T-helper 22 cell (primary cell): ENCODE measurements at places on chromosomes 12 and 14.

- no peak for DNase-seq
Measured at GRCh38 chr14:105333613-105334364, 19.2 kb downstream of the PACS2 start.

- DNase-seq = no peak
Measured at GRCh38 chr12:94730847-94731246, 80.5 kb upstream of the TMCC3 start.

DNA sequence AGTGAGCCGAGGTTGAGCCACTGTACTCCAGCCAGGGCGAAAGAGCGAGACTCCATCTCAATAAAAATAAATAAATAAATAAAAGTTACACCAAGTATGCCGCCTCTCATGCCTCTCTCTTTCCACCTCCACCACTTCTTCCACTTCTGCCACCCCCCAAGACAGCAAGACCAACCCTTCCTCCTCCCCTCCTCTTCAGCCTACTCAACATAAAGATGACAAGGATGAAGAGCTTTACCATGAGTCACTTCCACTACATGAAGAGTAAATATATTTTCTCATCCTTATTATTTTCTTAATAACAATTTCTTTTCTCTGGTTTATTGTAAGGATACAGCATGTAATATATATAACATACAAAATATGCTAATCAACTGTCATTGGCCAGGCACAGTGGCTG, 3.6 kb upstream of the TMED2 start:
- DNase-seq = no peak

- no peak for DNase-seq
Measured at GRCh38 chr12:92297405-92297804, 151.8 kb upstream of the BTG1 start.

GRCh38 chr12:93895089-93895445, 217.9 kb downstream of the CRADD start:
- no peak for DNase-seq

DNA sequence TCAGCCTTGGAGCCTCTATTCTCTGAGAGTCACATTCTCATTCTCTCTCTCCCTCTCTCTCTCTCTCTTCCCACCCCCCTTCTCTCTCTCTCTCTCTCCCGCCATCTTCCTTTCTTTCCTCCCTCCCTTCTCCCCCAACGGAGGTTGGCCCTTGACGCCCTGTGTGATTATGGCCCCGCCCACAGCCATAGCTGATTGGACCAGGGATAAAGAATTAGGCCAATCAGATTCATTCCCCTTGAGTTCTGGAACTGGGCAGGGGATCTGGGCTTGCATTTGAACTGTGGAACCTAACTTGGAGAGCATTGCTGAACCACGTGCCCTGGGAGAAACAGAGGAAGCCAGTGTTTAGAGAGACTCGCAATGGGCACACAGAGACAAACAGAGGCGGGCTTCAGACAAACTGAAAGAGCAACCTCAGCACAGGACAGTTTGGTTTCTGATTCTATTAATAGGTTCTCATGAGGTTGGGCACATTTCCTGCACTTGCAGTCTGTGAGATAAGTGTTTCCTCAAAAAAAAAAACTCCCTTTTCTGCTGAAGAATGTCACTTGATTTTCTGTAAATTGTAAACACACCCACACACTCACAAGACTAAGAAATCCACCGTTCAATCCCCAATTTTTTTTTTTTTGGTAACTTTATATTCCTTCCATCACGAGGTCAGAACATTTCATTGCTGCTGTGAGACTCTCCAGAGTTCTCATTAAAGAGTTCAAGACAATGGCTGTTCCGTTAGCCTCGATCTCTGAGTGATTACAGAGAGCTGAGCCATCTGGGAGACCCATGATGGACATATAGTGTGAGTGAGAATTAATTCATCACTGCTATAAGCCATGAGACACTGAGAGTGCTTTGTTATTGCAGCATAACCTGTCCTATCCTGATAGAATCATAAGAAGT, 3.5 kb upstream of the P2RX7 start:
- DNase-seq = peak; percentile 66

DNA sequence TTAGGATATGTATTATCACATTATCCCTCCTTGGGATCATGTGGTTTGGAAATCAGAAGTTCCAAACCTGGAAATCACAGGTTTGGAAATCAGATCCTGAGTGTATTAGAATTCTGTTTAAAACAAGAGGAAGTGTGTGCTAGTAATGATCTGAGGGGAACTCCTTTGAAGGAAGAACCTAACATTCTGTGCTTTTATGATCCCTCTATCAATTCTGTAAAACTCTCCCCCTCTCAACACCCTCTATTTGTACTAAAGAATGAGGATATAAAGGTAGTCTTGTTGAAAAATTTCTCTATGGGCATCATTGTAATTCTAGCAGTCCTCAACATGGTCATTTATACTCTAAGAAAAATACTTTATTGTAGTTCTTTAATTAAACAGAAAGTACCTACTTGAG, 97.4 kb downstream of the SRGAP1 start:
- DNase-seq = no peak
